ENCODE measurements at places on chromosomes 11 and 22.

- DNase-seq = no peak
These were observed 26.3 kb downstream of the OPCML start for GRCh38 chr11:133506023-133506422.

GRCh38 chr22:17784776-17785175 is 10.5 kb upstream of the BID start:
- DNase-seq = no peak

DNA sequence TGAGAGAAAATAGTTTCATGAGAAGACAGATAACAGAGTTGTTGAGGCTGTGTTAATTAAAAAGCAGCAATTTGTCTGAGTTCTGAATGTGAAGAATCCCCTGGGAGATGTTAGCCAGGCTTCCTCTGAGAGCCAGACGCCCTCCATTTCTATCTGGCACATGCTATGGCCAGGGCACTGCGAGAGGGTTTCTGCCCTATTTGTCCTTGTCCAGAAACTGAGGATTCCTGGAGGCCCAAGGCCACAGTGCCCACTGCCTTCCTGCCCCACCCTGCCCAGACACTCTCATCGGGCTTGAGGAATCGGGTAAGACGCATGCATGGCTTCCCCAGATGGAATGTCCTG is 484.6 kb downstream of the OPCML start:
- no peak for DNase-seq

DNA sequence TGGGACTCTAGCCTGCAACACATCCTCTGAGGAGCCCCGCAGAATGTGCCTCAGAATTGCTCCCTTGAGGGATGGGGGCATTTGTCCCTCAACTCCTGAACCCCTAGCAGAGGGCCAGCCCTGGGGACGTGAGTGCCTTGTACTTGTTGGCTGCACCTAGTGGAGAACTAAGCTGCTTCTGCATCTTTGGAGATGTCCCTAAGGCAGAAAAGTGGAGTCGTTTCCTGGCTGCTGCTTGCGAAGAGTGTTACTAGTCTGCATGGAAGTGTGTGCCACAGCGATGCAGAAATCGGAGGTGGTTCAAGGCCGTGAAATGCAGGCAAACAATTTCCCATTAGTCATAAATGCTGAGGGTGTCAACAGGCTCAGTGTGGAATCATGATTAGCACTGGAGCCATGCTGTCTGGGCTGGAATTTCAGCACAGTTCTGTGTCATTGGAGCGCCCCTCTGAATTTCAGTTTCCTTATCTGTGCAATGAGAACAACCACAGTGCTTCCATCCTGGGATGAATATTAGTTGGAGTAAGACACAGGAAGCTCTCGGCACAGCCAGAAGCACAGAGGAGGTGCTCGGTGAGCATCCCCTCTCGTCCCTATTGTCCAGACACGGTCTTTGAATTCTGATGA is 56.5 kb downstream of the MIAT start:
- DNase-seq = no peak

DNA sequence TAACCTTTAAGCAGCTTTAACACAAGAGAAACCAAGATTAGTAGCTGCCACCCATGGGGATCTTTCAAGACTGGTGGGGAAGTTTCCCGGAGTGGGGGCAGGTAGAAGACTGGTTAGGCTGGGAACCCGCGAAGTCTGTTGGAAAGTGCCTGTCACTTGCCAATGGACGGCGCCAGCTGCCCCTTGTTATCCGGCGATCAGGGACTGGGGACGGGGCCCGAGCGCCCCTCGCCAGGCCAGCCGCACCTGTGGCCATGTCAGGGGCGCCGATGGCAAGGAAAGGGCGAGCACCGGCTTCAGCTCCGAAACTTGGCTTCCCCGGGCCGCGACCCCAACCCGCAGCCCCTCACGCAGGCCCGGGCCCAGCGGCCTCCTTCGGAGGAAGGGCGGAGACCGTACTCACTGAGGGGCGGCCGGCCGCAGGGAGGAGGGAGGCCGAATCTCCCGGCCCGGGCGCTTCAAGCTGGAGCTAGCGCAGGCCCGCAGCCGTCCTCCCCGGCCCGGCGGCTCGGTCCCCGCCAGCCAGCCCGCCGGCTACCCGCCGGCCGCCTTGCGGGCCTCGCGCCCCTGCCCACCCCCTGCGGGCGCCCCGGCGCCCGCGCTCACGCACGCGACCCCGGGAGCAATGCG is 539 bp downstream of the EIF4ENIF1 start:
- DNase-seq = peak; percentile 42

DNA sequence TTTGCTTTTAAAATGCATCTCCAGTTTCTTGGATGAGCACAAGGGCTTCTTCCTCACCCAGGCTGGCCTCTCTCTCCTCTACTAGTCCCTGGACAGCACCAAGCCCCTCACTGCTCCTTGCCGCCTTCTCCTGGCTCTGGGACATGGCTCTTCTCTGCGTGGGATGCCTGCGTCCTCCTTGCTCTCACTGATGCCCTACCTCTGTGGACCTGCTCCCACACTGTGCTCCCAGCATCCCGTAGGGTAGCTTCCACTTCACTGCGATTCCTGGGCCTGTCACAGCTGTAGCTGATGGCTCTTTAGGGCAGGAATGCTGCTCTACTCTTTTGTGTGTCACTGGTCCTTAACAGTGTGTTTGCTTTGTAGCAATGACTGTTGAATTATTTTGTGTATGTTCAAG is 136.3 kb downstream of the SNX19 start:
- DNase-seq = no peak

DNA sequence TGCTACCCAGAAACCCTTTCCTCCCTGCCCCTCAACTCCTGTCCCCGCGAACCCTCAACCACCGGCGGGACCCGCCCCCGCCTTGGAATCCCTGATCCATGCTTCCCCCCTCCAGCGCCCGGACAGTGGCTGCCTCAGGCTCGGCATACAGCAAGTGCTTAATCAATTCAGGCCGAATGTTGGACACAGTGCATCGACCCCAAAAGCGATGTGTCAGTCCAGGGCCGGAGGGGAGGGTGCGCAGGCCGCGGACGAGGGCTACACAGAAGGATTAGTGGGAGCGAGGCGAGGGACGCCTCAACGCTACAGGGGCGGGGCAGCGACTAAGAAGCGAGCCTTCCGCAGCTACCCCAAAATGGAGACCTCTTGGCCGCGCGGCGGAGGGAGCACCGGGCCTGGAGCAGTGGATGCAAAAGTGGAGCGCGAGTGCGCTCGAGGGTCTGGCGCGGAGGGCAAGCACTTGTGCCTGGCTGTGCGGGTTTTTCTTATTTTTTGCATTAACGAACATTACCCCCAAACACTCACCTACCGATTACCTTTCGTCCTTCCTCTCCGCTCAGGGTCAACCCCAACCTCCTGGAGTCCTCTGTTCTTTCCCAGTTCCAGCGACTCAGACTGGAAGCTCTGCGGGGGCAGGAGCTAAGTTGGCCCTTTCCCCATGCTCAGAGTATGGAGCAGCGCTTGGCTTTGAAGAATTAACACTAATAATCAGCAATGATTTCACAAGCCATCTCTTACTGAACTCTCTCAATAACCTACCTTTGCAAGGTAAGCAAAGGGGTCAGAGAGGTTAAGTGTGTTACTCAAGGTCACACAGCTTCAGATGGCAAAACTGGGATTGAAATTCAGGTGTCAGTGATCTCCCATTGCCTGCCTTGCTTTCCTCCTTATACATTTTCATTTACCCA is 30.0 kb upstream of the WNT11 start:
- DNase-seq = no peak

DNA sequence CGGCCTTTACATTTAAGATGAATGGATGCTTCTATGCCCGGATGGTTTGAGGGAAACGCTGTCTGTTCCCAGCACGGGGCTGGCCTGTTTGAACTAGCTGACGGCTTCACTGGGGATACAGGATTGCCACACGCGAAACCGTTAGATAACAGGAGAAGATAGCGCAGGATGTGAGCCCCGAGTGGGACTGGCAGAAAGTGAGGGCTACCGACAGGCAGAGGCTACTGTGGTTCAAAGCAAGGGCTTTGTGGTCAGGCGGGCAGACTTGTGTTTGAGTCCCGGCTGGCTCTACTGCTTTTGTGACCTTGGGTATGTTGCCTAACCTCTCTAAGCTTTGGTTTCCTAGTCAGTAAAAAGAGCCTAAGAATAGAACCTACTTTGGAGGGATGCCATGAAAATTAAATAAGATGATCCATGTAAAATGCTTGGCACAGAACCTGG is 2.8 kb upstream of the OAF start:
- DNase-seq = no peak

- DNase-seq = no peak
These were observed 2.9 kb downstream of the BCR start for GRCh38 chr22:23183061-23183698.

DNA sequence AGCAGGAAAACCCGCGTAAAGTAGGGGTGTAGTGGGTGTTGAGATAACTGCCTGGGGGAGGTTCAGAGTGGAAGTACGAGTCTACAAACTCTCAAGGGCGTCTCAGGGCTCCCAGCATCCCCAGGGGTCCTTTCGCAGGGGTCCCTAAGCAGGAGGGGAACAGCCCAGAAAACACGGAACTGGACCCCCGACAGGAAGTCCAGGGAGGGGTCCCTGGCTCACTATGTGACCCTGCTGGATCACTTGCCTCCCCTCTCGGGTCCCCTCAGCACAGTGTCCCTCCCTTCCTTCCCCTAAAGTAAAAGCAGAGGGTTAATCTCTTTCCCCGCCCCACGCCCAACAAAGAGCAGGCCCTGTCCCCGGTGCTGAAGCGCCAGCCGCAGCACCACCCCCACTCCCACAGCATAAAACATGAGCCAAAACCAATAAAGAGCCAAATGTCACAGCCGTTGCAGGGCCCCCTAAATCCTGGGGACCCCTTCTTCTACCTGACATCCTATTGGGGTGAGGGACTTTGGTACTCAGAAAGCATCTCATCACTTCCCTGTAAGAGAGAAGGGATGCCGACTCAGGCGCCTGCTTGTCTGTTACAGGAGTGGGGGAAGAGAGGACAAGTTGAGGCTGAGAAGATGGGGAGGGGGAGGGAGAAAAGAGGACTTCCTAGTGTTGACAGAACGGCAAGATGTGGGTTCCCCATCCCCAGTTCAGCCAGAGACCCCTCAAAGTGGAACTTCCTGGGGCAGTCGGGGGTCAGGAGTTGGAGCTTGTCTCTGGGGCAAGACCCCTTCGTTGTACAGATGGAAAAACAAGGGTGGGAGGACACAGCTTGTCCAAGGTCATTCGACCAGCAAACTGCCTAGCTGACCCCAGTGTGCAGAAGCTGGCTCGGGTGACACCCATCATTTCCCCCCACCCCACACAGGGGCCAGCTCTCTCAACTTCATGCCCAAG is 1.4 kb upstream of the NEFH start:
- no peak for DNase-seq

- DNase-seq = no peak
These were observed 5.5 kb upstream of the PHLDA2 start for GRCh38 chr11:2934611-2935239.

GRCh38 chr11:70692131-70692530 is 293.8 kb downstream of the CTTN start:
- no peak for DNase-seq

DNA sequence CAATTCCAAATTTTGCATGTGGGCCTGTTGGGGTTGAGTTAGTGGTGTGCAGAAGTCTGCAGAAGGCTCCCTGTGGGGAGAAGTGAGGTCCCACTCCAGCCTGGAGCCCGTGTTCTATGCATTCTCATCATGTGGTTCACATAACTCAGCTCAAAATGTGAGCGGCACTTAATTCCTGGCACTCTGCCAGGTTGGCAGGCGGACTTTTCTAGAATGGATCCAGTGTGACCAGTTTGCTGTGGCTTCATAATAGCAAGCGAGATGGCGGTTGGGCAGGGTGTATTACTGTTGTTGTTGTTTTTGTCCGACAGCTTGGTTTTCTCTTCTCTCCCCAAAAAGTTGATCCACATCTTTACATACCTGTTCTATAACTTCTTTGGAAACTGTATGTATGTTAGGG is 146.8 kb upstream of the TTC12 start:
- DNase-seq = no peak

DNA sequence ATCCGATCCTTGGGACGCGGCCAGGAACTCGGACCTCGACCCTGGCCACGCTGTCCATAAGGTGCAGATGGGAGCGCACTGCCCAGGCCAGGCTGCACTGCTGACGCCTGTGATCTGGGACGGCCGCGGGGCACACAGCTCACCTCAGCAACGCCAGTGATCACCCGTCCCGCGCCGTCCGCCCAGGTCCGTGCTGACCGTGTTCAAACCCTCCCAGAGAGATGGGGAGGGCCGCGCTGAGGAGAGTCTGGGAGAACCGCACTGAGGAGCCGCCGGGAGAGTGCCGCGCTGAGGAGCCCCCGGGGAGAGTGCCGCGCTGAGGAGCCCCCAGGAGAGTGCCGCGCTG is 636 bp downstream of the KCNQ1OT1 start:
- DNase-seq = no peak

GRCh38 chr22:36753120-36753802 is 22.7 kb downstream of the IFT27 start:
- DNase-seq = no peak

GRCh38 chr11:1008001-1008802 is 28.3 kb downstream of the MUC6 start:
- DNase-seq = no peak

GRCh38 chr22:17928391-17928790 is 96.0 kb downstream of the MICAL3 start:
- DNase-seq = no peak

DNA sequence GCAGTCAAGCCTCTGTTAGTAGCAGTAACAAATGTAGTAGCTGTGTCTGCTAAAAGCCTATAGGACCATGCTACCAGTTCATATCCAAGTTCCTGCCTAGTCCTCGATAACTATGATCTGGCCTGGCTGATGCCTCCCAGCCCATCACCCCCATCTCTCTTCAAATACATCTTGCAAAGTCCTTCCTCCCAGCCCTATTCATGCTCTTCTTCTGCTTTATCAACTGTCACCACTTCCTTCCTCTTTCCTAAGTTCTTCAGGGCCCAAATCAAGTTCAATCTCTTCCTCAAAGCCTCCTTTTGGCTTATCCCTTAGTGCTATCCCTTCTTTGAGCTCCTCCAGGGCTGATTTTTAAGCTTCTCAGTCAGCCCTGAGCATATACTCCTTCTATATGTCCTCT is 150.9 kb upstream of the THY1 start:
- DNase-seq = no peak

DNA sequence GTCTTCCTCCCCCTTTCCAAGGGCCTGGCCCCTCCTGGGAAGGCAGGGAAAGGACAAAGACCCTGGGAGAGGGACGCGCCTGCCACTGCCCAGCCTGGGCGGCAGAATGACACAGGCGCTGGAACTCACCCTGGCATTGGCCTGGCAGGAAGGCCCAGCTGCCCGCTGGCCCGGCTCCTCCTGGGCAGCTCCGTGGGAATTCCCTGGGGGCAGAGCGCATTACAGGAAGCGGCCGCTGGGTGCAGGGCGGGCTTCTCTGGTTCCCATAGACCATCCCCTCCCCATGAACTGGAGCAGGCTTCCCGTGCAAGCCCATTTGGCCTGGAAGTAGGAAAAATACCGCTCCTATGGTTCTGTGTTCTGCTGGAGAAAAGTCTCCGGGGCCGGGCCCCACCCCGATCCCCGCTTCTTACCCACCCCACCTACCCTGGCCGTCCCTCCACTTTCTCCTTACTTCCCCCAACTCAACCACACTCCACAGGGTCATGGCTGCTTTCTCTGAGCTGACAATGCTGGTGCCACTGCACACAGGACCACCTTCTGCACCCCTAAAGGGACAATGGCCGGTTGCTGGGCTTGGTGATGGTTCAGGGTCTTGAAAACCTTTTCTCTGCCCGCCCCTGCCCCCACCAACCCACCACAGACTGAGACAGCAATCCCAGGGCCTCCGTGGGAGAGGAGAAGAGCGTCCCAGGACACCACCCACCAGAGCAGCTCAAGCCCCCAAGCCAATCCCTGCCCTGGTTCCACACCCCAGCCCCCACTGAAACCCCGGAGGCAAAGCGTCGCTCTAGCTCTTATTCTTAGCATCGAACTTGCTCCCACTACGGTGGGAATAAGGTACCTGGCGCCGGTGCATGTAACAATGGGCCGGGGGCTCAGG is 58.9 kb downstream of the LINC01488 start:
- DNase-seq = no peak

- no peak for DNase-seq
These were observed 600.6 kb upstream of the FAT3 start for GRCh38 chr11:91624021-91624420.

Data from activated CD4-positive, CD25-positive, alpha-beta regulatory T cell treated with anti-CD3 and anti-CD28 coated beads, Interleukin-2, amount 50 U/mL, for 72 hours (primary cell).